Trophoblast cell (in vitro differentiated cells and primary cell): ENCODE measurements at places on chromosomes 13 and 19.

DNA sequence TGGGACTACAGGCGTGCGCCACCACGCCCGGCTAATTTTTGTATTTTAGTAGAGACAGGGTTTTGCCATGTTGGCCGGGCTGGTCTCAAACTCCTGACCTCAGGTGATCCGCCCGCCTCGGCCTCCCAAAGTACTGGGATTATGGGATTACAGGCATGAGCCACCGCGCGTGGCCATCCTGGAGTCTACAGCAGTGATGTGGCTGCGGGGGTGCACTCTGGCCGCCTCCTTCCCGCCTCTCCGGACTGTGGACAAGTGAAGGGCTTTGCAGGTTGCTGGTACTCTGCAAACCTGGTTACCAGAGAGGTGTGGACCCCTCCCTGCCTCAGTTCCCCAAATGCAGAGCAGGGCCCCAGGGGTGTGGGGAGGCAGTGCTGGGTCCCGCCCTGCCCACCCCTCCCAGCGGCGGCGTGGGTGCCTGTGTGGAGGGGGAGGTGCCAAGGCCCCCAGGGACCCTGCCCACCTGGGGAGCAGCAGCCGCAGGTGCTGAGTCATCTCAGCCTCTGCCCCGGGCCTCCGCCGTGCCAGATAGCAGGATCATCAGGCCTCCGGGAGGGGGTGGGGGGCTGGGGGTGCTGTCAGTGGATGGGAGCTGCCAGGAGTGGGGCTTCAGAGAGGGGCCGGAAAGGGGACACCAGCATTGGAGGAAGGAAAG, 23.1 kb downstream of the ARID3A start:
- DNase-seq, result no peak

GRCh38 chr19:28505134-28505533, 707.8 kb downstream of the UQCRFS1 start:
- no peak for DNase-seq

- DNase-seq, result no peak
These were observed 147.6 kb downstream of the RBM26 start for GRCh38 chr13:79258489-79258888.

DNA sequence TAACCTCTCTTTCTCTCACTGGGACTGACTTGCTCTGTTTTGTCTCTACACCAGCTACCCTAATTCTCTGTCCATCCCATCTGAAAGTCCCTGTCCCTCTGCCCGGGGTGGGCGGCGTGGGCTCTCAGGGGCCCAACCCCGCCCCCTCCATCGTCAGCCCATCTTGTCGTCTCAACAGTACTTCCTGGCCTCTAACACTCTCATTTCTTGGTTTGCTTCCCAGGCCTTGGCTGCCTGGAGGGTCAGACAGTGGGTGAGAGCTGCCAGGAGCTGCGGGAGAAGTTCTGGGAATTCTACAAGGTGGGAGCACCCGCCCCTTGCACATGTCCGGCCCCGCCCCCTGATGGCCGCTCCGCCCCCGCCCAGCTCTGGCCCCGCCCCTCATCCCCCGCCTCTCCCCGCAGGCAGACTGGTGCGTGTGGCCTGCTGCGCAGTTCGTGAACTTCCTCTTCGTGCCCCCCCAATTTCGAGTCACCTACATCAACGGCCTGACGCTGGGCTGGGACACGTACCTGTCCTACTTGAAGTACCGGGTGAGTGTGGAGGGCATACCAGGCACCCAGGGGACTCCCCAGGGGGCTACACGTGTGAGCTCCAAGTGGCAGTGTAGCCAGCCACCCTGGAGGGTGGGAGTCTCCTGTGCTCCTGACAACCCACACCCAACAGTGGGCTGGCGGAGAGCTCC, 1.7 kb downstream of the MPV17L2 start:
- DNase-seq, result peak; percentile 23

DNA sequence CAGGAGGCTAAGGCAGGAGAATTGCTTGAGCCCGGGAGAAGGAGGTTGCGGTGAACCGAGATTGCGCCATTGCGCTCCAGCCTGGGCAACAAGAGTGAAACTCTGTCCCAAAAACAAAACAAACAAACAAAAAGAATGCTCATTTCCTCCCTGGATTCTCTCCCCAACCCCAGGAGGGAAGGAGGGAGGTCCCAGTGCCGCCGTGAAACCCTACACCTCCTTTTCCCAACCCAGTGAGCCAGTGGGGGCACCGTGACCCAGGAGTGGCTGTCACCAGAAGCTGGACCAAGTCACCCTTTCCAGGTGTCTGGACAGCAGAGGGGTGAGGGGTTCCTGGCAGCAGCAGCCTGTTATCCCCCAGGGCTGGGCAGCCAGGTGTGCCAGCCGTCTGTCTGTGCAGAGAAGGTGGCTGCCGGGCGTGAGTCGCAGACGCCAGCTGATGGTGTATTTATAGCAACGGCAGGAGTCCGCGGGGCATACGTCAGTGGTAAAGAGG, 23.5 kb downstream of the NFIC start:
- no peak for DNase-seq

DNA sequence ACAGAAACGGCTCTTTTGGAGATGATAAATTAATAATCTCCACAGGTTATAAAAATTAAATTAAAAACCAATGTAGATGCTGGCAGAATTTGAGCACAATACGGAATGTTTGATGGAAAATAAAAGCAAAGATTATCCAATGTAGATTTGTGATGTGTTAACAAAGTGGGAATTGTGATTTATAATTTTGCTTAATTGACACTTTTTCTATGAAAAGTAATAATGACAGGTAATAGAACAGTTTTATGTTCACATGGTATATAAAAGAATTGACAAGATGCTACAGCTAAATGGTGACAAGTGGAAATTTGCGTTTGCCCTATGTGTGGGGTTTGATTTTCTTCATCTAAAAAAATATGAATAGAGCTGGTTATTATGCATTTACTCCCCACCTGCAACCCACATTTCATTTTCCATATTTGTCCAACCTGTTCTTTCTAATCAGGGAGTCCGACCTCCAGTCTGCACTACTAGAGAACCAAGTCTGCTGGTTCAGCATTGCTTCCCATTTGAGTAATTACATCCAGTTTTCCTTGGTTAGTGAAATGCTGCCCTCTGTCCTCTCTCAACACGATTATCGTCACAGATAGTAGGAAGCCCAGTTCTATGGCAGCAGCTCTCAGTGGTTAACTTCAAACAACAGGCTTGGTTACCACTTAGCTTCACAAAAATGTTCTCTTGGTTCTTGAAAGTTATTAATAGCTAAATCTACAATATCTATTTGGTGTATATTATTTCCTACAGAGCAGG, 61.4 kb upstream of the SLITRK1 start:
- DNase-seq, result no peak

GRCh38 chr19:58351990-58352755, 1.1 kb downstream of the A1BG start:
- DNase-seq, result no peak

GRCh38 chr13:75404726-75405125, 77.2 kb downstream of the TBC1D4 start:
- DNase-seq, result no peak

- DNase-seq, result no peak
These were observed 9.5 kb upstream of the SWSAP1 start for GRCh38 chr19:11364935-11365334.

GRCh38 chr19:13396250-13397080, 109.8 kb downstream of the CACNA1A start:
- DNase-seq, result peak; percentile 35

DNA sequence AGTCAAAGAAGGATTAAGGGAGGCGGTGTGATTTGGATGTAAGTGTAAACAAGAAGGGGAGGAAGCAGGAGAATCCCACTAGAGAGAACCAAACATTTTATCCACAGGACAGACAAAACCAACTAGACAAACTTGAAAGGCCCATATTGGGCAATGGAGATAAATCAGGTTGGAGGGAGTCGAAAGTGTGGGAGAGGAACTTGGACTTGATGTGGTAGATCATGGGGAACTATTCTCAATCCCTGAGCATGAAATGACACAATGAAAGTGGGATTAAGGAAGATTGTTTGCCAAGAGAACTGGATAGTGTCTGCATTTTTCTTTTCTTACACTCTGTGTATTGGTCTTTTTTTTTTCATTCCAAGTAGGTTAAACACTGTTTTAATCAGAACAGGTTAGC, 17.9 kb downstream of the GPR183 start:
- DNase-seq, result no peak

- DNase-seq, result no peak
These were observed 206.6 kb upstream of the SLC10A2 start for GRCh38 chr13:103272770-103273169.

DNA sequence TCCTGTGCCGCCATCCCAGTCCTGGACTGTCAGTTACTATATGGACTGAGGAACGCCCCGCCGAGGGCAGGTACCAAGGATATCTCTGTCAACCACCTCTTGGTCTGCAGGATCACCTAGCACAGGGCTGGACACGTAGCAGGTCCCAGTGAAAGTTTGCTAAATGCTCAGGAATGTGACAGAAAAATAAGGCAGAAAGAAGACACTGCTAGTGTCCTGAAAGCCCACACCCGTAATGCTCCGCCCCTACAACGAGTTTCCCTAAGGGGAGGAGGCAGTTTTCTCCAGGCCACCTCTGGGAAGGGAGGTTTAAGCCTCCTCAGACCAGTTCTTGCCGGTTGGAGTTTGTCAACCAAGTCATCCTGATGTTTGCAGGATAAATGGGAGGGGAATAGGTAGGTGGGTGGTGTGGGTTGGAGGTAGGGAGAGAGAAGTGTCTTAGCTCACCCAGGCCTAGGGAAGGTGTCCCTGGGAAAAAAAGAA, 1.7 kb upstream of the SERTAD3 start:
- peak; percentile 84 for DNase-seq

DNA sequence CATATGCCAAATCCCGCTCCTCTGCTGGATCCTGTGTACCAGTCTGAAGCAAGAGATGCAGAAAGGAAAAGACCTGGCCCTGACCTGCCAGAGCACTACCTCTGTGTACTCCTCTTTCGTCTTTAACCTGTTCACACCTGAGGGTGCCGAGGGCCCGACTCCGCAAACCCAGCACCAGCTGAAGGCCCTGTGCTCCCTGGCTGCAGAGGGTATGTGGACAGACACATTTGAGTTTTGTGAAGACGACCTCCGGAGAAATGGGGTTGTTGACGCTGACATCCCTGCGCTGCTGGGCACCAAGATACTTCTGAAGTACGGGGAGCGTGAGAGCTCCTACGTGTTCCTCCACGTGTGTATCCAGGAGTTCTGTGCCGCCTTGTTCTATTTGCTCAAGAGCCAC, 22.1 kb downstream of the NLRP4 start:
- no peak for DNase-seq

DNA sequence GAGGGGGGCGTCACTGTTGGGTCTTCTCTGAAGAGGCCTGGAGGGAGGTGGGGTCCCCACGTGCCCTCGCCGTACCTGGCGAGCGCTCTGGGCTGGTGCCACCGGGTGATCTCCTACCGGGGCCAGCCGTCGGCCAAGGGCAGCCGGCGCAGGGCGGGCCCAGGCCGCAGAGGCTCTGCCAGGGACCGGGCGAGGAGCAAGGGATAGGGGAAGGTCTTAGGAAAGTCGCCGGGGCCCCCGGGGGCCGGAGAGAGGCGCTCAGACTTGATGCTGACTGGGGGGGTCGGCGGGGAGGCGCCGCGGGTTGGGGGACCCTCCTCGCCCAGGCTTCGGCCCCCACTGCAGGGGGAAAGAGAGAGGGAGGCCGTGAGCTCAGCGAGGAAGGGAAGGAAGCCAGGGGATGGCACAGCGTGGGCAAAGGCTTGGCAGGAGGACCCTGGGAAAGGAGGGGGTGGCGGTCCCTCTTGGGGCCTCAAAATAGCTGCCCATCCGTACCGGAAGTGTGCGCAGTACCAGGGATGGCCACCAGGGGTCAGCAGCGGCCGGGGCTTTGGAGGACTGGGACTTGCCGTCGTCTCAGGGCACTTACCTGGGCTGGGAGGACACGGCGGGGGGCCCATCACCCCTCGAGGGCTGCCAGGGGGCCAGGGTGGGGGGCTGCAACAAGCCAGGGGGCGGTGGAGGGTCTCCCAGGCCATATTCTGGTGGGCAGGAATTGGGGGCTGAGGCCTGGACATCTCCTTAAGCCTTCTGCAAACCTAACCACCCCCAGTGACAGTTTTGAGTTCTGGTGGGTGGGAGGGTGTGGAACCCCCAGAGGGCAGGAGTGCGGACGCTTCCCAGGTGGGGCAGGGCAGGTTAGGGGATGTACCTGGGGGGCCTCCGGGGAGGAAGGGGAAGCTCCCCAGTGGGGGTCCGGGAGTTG, 7.7 kb upstream of the TMEM161A start:
- DNase-seq, result peak; percentile 45

DNA sequence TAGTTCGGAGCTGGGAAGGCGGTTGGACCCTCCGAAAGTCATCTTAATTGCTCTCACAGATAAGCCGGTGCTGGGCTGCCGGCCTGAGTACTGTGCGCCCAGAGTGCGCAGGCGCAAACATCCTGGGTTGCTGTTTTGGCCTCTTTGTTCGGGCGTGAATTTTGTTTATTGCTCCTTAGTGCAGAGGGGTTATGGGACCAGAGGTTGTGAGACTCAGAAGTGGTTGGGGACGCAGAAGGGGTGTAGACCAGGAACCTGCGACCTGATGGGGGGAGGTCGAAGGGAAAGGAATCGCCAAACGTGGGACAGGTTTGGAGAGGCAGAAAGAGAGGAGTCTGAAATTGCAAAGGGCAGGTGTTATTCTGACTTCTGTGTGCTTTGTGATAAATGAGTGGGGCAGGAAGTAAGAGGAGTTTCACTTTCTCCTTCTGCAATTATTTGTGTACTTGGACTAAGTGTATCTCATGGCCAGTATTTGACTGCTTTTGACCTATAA, 607 bp upstream of the ZNF566 start:
- peak; percentile 93 for DNase-seq

DNA sequence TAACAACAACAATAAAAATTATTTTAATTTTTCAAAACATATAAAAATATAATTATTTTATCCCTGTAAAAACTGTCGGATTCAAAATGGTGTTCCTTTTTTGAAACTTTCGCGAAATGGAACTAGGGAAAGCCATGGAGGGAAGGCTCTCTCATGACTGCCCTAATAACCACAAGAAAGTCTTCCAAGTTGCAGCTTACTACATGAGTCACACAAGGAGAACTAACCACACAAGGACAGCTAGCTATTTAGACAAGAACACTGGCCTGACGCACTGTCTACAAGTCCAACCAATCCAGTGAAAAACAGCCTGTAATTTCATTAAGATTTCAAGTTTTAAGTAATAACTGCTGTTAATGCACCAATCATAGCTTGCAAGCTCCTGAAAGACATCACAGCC, 319.2 kb upstream of the PCDH9 start:
- DNase-seq, result no peak

GRCh38 chr19:1045247-1045603, 5.3 kb downstream of the ABCA7 start:
- peak; percentile 84 for DNase-seq

GRCh38 chr13:113989585-113990300, 15.9 kb upstream of the C13orf46 start:
- no peak for DNase-seq

- no peak for DNase-seq
These were observed 66.3 kb downstream of the ARHGAP35 start for GRCh38 chr19:46927106-46927505.

DNA sequence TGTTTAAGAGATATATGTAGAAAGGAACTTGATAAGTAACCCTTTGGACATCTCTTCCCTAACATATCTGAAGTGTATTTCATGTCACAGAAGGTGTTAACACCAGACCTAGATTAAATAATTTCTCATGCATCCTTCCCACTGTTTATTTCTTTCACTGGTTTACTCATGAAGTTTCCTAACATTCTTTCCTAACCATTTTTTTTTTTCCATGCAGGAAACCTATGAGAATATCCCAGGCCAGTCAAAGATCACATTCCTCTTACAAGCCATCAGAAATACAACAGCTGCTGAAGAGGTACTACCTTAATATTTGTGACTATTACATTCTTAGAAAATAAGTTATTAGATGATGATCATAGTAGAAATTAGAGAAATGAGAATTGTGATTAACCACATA, 28.8 kb downstream of the IPO5 start:
- DNase-seq, result no peak
